ENCODE measurements at places on chromosomes 7 and 10. TPM values are rescaled to one million over a fixed set of nuclear protein-coding genes. Genes with fewer than 3 reads are reported as not detected.

TRPV6 gene
- not detected for total RNA-seq

- no peaks in the 10 kb centered on the region for H3K36me3 ChIP-seq
- H3K27ac ChIP-seq, result no peak overlapping the region
- H3K4me3 ChIP-seq, result no peak overlapping the region
- peaks cover 7% of the 10 kb centered on the region for H3K4me1 ChIP-seq
These were observed 39.4 kb downstream of the ADRA2A start for GRCh38 chr10:111116211-111116610.

CDK1 gene
- 99.7 TPM for total RNA-seq

GRCh38 chr10:19862811-19863515 is 46.7 kb downstream of the PLXDC2 start:
- H3K27me3 ChIP-seq, result no peaks in the 10 kb centered on the region
- H3K4me1 ChIP-seq, result no peaks in the 10 kb centered on the region
- DNase-seq, result no peak
- H3K36me3 ChIP-seq, result no peaks in the 10 kb centered on the region
- H3K4me3 ChIP-seq, result no peak overlapping the region

CD36 gene
- not detected for total RNA-seq

GRCh38 chr10:71448146-71448545 is 51.4 kb downstream of the CDH23 start:
- H3K27me3 ChIP-seq, result no peaks in the 10 kb centered on the region
- DNase-seq, result no peak
- H3K36me3 ChIP-seq, result no peaks in the 10 kb centered on the region
- H3K4me3 ChIP-seq, result no peak overlapping the region

GATA3 gene
- 8.8 TPM for total RNA-seq

All from activated naive CD8-positive, alpha-beta T cell treated with anti-CD3 and anti-CD28 coated beads for 36 hours (primary cell).